Mesenteric fat pad (tissue), 1 donor: ENCODE measurements at places on chromosomes 4 and X. TPM values are rescaled to one million over a fixed set of nuclear protein-coding genes. Genes with fewer than 3 reads are reported as not detected.

DNA sequence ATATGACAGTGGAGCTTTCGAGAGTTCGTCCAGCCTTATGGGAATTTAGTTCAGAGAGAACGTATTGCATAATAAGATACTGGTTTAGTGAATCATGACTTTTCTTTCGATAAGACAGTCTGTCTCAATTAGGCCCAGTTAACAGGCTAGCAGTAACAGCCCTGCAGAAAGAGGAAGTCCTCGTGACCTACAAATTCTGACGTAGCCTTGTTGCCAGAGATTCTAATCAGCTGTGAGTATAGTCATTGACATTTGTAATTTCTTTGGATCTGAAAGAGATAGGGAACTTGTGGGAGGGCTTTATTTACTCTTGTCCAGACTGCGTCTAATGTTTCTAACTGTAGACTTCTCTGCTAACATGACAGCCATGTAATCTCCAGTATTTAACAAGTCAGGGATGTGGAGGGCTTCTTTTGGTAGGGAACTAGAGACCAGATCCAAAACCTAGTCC lies 15.8 kb downstream of the ART3 start:
- DNase-seq: no peak

DNA sequence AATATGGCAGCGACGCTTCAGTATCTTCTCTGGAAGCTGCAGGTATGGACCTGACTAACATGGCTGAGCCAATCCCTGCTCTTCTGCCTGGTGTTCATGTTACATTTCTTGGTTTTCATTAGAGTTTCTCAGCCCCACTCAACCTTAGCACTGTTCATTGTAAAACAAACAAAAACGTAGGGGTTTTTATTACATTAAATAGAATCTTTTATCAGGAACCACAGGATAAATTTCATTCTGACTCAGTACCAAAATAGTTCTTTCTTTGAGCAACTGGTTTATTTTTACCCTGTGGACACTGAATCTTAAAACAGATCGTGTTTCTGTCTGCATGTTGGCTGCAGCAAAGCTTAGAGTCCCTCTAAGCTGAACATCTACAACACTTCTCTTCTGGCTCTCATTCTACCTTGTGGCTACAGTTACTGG lies 27.1 kb downstream of the FHIP1A start:
- DNase-seq: no peak

DNA sequence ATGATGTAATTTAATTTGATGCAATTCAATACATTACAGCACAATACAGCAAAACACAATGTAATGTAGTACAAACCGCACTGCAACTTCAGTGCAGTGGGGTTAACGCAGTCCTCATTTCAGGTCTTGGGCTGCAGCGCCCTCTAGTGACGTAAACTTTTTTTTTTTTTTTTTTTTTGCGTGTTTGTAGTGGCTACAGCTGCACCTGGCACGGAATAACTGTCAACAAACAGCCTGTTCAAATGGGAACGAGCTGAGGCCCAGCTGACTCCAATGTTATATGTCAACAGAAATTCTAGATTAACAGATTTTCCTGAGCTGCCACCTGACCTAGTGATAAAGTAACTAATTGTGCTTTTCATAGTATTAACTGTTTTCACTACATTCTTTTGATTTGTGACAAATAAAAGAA lies 33.5 kb upstream of the RASSF6 start:
- no peak for DNase-seq

DNA sequence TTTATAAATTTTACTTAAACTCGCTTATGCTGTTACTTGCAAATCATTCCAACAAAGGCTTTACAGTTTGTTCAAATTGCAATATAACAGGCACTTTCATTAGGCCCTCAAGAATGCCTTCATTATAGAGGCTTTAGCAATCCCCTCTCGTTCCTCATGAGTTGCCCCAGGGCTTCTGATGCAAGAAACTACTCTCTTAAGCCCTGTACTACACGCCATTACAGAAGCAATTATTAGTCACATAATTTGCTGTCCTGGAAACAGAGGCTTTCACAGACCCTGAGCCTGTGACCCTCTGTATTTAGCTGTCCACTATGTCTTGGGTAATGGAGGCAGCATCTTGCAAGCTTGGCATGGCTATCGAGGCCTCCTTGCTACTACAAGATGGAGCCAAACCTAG lies 965.9 kb upstream of the DIAPH2 start:
- DNase-seq: no peak

- DNase-seq: no peak
Observed at GRCh38 chrX:39487166-39487968, 610.4 kb downstream of the BCOR start.

- DNase-seq: no peak
Observed at GRCh38 chr4:73066928-73067327, 2.6 kb downstream of the COX18 start.

DNA sequence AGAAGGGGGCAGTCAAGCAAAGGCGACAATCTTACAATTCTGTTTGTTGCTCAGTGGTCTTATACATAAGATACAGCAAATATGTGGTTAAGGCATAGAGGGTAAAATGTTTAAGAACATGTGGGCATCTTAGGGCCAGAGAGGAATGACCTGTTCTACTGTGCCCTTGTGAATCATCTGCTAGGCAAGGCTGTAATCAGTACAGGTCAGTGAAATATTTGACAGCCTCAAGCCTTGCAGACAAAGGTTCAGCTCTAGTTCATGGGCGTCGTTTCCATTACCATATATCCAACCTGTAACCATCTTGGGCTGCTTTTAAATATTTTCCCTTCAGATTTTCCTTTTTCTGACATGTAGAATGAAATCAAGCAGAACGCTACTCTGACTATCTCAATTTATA lies 37.3 kb downstream of the AGA start:
- DNase-seq: no peak

DNA sequence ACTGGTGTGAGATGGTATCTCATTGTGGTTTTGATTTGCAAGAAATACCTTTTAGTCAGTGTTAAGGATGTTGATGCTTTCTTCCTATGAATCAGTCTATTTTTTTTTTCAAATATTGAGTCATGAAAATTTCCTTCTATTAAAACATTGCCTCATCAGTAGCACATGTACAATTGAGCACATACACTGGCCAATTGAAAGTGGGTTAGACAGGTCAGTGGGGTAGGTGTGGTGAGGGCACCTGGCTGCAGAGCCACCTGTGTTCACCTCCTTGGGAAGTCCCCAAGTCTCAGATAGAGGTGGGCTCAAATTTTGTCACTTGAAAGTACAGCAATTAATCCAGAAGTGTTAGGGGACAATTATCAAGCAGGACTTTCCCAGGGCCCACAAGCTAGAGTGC lies 243.7 kb downstream of the SPRY1 start:
- no peak for DNase-seq

DNA sequence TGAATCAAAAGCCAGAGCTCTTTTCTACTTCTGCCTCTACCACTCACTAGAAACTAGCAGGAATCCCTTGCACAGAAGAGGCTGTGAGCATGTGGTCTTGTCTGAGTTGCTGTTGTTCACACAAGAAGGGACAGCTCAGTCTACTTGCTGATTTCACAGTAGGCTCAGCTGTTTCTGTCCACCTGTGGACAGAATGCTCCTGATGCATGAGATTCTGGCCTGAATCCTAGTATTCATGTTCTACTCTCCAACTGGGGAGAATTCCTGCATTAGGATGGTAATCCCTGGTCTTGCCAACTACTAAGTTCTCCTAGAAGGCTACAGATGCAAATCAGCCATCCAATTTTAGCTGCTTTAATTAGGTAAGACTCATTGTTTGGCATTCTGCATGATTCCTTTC lies 112.8 kb downstream of the PPA2 start:
- no peak for DNase-seq

GRCh38 chr4:145554691-145555090 lies 64.5 kb upstream of the MMAA start:
- DNase-seq: no peak

- no peak for DNase-seq
Observed at GRCh38 chrX:131277543-131278136, 11.5 kb downstream of the IGSF1 start.

DNA sequence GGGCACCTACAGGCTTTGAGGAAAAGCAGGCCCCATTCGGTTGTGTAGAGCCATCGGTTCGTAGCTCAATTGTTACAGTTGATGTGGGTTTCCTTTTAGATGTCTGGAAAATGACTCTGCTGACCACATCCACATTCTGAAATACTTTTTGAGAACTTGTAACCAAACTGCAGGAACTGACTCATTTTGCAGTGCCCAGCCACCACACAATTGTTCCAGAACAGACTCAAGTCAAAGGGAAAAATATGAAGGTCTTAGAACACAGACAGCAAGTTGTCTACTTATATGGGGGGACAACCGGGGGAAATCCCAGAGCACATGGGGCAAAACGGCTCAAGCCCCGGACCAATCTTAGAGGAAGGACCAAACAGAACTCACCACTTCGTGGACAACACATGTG lies 557.6 kb upstream of the DIPK2B start:
- DNase-seq: no peak

GRCh38 chr4:74734995-74735394 lies 59.3 kb downstream of the BTC start:
- no peak for DNase-seq

- no peak for DNase-seq
Observed at GRCh38 chr4:183636923-183637322, 22.1 kb downstream of the RWDD4 start.

DNA sequence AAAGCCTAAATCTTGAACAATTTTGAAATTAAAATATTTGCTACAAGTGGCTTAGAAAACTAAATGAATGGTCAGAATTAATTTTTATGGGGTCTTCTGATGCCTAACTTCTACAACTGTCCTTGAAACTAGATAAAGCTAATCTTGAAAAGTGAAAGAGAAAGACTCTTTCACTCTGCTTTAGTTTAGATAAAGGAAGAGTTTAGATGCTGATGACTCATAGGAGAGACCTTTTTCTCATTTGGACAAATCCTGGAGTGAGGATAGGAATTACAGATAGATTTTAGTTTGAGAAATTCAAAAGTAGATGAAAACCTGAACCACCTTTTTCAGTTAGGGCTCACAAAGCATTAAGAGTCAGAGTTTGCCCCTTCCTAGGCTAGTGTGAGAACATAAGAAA lies 342.3 kb upstream of the GRID2 start:
- DNase-seq: no peak

DNA sequence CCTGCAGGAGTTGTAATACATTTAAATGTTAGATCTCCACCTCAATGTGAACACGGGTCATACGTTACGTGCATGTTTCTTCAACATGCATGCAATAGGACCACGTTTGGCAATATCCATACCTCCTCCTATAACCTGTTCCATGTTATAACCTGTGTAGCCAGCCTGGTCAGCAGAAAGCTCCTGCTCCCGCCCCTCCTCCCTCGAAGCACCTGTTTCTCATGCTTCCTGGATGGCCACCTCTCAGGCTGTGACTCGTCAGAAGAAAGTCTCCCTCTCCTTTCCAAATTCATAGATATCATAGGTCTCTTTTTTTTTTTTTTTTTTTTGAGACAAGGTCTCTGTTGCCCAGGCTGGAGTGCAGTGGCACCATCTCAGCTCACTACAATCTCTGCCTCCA lies 96.5 kb downstream of the HMX1 start:
- peak; percentile 65 for DNase-seq

- DNase-seq: no peak
Observed at GRCh38 chr4:33890841-33891240, 2353.5 kb downstream of the ARAP2 start.

GRCh38 chr4:90357117-90357710 lies 230.0 kb downstream of the CCSER1 start:
- no peak for DNase-seq

- DNase-seq: no peak
Observed at GRCh38 chrX:132592880-132593279, 104.0 kb upstream of the MBNL3 start.

DNA sequence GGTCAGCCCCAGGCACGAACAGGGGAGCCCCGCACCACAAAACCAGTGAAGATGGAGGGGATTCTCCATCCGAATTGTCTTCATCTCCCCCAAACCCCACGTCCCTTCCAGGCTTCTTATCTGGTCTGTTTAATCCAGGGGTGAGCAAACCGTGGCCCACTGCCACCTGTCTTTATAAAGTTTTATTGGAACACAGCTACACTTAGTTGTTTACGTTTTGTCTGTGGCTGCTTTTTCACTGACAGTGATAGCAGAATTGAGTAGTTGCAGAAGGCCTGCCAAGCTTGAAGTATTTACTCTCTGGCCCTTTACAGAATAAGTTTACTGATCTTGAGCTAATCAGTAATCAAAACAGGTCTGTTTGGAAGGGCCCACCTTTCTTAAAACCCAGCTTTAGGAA lies 324.0 kb downstream of the ARHGAP10 start:
- DNase-seq: no peak

GRCh38 chr4:90798948-90799347 lies 671.8 kb downstream of the CCSER1 start:
- DNase-seq: no peak

DNA sequence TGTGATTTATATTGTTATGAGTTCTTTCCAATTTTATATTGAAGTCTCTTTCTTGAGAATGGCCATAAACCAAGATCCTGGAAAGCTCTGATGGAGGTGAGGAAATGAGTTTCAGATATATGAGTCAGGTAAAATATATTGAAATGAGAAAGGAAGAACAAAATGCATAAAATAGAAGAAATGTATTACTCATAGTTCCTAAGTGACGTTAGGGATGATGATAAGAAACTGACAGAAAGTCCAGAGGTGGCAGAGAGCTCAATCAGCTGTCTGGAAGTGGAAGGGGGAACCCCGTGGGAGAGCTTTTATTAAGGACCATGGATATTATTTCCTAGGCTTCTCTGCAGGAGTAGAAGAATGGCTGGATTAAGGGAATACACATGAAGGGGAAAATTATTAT lies 24.6 kb downstream of the UGT2B7 start:
- no peak for DNase-seq

DNA sequence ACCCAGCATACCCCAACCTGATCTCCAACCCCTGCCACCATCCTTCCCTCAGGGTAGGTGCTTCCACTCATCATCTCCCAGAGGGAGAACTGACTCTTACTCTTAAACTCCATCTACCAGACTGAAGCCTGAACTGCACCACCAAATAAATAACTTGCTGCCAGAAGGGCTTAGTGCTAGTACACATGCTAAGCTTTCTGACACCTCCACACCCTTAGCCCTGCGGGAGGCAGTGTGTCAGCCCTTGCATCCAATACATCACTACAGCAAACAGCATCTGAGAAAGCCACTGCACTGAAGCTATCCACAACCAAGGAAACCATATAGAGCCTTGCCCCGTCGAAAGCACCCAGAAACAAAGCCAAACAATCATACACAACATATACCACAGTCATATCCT lies 68.6 kb upstream of the MCF2 start:
- no peak for DNase-seq

GRCh38 chr4:103892586-103892985 lies 172.8 kb upstream of the TACR3 start:
- DNase-seq: no peak

DNA sequence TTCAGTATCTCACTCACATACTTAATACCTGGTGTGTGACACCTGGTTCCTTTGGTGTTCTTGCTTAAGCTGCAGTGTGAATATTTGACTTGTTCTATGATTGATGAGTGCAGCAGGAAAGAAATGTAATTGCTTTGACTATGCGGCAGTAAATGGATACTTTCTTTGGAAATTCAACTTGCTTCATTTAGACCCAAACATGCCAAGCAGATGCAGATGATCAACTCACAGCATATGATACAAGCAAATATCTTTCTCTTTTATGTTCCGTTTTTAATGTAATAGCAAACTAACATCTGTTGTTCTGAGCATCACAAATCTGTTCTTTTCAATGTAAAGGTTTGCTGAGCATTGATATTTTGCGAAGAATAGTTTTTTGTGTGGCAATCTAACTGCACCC lies 549.5 kb downstream of the C4orf33 start:
- DNase-seq: no peak

The GYPB gene
- not detected for total RNA-seq

The BANK1 gene
- 11.6 TPM for total RNA-seq

The ADGRG4 gene
- 0.67 TPM for total RNA-seq

The PABPC1L2B gene
- not detected for total RNA-seq

The XPNPEP2 gene
- total RNA-seq: 9.6 TPM

The CHST7 gene
- total RNA-seq: 8.3 TPM

The PIR gene
- total RNA-seq: 30.0 TPM

The RGN gene
- total RNA-seq: 4.6 TPM
